ENCODE measurements at places on chromosomes 1 and 21. TPM values are rescaled to one million over a fixed set of nuclear protein-coding genes. Genes with fewer than 3 reads are reported as not detected.

DNA sequence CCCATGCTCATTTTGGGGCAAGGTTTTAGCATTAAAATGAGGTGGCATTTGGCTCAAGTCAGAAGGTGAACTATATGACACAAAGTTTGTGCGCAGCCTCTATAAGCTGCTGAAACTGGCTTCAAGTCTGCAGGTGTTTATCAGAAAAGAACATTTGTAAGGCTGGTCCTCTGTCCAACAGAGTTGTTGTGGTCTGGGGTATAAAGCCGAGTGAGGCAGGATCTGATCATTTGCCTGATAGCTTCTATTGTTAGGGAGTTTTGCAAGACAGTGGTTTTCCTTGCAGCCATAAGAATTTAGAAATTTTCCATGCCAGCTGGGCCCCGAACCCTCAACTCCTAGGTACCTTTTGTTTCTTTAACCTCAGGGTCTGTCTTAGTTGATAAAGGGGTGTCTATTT, 130.8 kb downstream of the PGBD5 start:
- no peaks in the 10 kb centered on the region for H3K36me3 ChIP-seq
- peaks cover 5% of the 10 kb centered on the region for H3K27me3 ChIP-seq
- no peak overlapping the region for H3K4me3 ChIP-seq
- no peak for DNase-seq
- no peak overlapping the region for H3K27ac ChIP-seq
- no peaks in the 10 kb centered on the region for H3K4me1 ChIP-seq

GRCh38 chr1:53025034-53025768, 36.8 kb upstream of the PODN start:
- peak overlapping the region; percentile 20 for H3K27ac ChIP-seq
- peaks cover 17% of the 10 kb centered on the region for H3K36me3 ChIP-seq
- no peaks in the 10 kb centered on the region for H3K27me3 ChIP-seq
- H3K4me1 ChIP-seq: peaks cover 3% of the 10 kb centered on the region
- no peak for DNase-seq
- no peak overlapping the region for H3K4me3 ChIP-seq

DNA sequence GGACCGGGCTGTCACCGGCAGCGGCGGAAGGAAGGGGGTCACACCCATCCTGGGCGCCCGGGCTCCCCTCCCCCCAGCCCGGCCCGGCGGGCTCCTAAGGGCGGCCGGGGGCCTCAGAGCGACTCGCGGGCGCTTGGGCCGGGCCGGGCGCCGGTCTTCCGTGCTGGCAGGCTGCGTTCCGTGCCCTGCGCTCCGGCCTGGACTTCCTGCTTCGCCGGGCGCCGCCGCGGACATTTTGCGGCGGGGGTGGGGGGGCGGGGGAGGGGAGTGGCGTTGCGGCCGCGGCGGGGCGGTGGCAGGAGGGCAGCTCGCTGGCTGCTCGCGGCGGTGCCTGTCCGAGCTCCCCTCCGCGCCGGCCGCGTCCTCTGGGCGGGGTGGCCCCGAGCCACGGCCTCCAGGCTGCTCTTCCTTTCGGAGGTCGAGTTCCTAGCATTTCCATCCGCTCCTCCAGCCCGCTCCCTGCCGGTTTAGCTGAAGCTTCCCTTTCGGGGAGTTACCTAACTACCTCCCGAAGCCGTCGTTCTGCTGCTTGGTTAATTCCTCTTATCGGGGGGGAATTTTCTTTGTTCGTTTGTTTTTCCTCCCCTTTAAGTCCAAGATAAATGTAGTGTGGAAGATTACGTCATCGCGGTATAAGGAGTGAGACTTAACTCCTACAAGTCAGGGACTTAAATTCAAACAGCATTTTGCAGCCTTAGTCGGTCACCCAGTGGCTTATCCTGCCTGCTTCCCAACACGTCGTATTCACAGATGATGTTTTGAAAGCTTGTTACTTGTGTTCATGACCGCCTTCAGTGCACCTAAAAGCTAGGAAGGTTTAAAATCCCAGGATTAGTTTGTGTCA, 730 bp downstream of the CDC42 start:
- no peaks in the 10 kb centered on the region for H3K27me3 ChIP-seq
- peaks cover 42% of the 10 kb centered on the region for H3K4me1 ChIP-seq
- H3K4me3 ChIP-seq: peak overlapping the region; percentile 89
- peaks cover 8% of the 10 kb centered on the region for H3K36me3 ChIP-seq

MARK1 gene
- 2.3 TPM for total RNA-seq

DNA sequence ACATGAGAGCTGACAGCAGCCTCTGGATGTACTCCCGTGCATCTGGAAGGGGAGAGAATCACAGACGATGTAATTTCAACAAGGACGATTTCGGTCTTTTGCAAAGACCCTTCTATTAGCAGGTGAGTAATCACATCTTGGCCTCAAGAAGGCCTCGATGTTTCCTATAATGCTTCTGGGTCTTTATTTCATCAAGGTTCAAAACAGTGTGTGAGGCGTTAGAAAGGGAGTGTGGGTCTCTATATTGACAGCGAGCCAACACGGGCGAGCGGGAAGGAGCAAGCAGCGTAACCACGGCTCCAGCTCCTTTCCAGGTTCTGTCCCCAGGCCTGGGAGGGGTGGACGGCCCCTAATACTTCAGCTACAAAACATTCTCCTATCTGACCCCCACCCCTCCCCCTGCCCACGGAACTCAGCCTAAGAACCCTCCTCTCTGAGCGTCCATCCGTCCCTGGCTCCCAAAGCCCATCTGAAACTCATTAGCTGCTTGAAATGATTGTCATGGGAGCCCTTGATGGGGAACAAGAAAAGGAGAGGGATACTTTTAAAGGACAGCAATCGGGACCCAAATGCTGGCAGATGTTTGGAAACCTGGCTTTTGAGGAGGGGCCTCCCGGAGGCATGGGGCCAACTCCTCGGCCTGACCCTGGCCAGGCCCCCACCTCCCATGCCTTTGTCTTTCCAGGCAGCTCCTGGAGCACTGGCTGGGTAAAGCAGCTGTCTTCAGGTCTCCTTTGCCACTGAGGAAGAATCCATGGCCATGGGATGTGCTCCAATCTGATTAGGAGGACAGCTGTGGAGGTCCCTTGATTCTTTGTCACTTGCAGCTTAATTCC, 250.8 kb downstream of the FOXD2 start:
- no peaks in the 10 kb centered on the region for H3K36me3 ChIP-seq
- DNase-seq: peak; percentile 40

DNA sequence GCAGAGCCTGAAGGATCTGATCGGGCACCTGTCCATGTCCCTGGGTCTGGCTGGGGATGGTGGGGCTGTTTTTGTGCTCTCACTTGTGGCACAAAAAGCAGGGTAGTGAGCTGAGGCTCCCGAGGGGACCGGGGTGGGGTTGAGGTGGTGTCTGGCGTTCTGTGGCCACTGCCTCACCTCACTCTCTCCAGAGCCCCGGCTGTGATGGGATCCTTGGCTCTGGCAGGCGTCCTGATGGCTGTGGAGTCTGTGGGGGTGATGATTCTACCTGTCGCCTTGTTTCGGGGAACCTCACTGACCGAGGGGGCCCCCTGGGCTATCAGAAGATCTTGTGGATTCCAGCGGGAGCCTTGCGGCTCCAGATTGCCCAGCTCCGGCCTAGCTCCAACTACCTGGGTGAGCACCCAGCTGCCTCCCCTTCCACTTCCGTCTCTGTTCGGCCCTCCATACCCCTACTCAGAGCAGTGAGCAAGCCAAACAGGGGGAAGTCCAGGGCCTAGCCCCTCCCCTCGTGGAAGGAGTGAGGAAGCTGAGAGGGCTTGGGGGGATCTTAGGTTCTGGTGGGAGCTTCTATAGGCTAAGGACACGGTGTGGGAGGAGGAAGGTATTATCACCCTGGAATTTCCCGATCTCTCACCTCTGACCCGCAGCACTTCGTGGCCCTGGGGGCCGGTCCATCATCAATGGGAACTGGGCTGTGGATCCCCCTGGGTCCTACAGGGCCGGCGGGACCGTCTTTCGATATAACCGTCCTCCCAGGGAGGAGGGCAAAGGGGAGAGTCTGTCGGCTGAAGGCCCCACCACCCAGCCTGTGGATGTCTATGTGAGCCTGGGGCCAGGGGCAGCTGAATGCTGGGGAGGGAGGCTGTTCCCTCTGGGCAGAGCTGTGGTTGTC, 7.0 kb downstream of the ADAMTSL4 start:
- H3K27ac ChIP-seq: no peak overlapping the region
- no peak overlapping the region for H3K4me3 ChIP-seq
- H3K4me1 ChIP-seq: peaks cover 46% of the 10 kb centered on the region
- no peaks in the 10 kb centered on the region for H3K27me3 ChIP-seq

GRCh38 chr1:57713501-57713900, 289.6 kb upstream of the DAB1 start:
- no peak overlapping the region for H3K4me3 ChIP-seq
- no peaks in the 10 kb centered on the region for H3K27me3 ChIP-seq
- H3K36me3 ChIP-seq: no peaks in the 10 kb centered on the region
- no peaks in the 10 kb centered on the region for H3K4me1 ChIP-seq
- DNase-seq: no peak

MYCBP gene
- 12.9 TPM for total RNA-seq

DNA sequence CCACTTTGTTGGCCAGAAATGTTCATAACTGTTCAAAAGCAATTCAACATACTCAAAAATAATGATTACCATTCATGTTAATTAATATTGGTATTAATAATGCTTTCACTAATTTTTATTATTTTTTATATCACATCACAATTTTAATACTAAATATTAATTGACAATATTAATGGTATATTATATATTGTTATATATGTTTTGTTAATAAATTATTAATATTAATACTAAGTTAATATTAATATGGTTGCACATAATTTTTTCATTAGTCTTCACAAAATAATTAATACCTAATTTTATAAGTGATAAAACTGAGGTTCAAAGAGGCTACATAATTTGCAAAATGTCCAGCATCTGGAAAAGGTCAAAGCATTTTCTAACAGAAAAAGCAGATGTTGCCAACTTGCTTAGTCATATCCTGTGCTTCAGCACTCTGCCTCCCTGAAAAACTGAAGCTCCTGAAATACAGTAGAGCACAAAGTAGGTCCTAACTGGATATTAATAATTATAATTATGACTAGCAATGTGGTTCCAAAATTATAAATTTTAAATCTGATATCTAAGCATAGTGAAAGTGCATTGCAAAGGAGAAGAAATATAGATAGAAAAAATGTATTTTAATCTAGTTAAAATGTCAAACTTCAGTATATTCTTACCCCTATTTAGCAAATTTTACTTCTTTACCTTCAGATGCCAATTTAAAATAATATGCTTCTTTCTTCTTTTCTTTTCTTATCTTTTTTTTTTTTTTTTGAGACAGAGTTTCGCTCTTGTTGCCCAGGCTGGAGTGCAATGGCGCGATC, 123.2 kb upstream of the TNFSF4 start:
- H3K4me3 ChIP-seq: no peak overlapping the region
- no peaks in the 10 kb centered on the region for H3K36me3 ChIP-seq
- no peak for DNase-seq
- H3K27ac ChIP-seq: no peak overlapping the region
- peaks cover 18% of the 10 kb centered on the region for H3K4me1 ChIP-seq
- H3K27me3 ChIP-seq: no peaks in the 10 kb centered on the region

Measured in upper lobe of right lung (tissue), 1 donor.